ENCODE measurements at places on chromosomes 1 and 21.

DNA sequence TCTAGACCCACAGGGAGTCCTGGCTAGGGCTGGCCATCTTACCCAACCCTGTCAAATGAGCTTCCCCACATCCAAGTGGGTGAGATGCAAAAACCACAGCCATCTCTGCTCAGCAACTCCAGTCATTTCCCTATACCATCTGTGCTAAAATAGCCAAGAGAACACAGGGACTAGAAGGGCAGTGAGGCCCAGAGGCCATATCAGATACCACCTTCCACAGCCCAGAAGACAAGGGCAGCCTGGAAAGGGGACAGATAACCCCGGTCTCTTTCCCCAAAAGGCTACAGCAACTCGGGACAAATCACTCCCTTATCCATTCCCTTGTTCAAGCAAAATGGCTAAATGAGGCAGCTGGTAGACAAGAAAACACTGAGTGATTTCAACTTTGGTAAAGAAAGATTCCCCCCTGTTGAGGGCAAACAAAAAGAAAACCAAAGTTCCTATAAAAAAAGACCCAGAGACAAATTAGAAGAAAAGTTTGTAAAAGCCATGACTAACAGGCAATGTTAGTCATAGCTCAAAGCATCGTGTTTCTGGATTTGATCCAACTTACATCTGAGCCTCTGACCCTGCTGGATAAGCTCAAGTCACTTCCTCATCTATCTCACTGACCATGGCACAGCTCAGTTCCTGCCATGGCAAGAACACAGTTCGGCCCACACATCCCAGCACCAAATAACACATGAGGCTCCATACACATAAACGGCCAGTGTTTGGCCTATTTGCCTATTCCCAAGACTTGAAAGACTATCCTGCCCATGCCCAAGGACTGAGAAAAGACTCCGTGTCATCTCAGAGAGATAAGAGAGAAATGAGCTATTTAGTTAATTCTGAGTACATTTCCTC, 3.1 kb downstream of the LAMB3 start:
- no peak for DNase-seq

- no peak for DNase-seq
These were observed 415.8 kb downstream of the SETD4 start for GRCh38 chr21:35644523-35644922.

DNA sequence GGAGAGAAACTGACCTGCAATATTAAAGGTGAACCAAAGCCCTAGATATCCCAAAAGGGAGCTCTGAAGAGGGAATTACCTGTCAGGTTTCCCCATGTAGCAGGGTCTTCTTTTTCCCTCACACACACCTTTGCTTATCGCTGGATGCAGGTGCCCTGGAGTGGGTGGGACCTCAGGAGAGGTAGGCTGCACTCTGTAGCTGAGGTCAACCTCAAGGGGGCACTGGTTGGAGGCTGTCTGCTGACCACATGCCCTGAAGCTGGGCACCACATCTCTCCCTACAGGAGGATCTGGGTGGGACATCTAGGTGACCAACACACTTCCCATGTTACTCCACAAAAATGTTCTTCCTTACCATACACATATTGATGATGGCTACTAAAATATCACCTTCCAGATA, 298.7 kb upstream of the USP25 start:
- DNase-seq, result no peak

DNA sequence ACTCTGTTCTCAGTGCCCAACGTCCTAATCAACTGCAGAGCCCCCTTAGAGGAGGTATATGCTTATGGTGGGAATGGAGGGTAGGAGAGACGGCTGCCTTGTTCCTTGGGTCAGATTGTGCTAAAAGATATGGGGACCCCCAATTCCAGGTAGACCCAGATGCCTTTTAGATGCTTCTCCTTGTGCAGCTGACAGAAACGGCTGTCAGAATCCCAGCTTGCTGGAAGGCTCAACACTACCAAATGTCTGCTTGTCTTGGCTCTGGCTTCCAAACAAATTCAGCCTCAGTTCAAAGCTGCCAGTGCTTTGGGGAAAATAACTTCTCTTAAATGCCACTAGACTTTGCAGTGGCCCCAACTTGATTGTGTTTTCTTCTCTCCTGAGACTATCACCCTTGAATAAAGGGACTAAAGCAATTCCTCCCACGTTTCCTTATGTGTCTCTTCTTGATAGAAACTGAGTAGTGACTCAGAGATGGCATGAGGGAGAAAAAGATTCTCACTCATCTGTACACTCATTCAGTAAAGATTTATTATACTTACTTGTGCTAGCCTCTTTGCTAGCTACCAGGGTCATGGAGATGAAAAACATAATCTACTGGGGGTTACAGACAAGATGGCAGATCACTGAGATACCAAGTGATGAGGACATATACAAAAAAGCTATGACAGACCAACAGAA, 3.4 kb upstream of the RNF19B start:
- DNase-seq, result no peak

GRCh38 chr1:7085521-7085920, 300.3 kb downstream of the CAMTA1 start:
- DNase-seq, result no peak

- no peak for DNase-seq
These were observed 119.0 kb downstream of the LEPR start for GRCh38 chr1:65539266-65540131.

GRCh38 chr1:44405031-44405797, at the start of gene RNF220:
Gene RNF220 (plus strand): TSS chr1:44405255.
- no peak for DNase-seq

DNA sequence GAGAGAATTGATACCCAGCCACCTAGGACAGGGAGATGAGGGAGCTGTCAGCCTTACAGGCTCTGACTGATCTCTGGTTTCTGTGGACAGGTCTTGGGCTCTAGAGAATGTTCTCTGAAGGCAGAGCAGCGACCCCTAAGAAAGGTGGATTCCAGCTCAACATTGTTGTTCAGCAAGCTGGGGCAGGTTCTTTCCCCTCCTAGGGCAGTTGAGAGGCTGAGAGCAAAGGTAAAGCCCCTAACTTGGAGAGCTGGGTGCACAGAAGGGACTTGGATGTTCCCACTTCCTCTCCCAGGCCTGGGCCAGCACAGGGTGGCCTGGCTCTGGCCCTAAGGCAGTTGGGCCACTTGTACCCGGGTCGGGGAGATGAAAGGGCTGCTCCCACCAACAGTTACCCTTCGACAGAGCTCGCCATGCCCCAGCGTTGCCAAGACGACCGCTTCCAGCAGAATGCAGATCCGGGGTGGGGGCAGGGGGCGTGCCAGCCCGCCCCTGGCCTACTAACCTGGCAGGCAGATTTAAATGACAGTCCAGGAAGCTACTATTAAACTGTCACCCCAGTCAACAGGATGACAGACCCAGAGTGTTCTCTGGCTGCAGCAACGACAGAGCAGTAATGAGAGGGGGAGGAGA, 31.6 kb downstream of the LRP8 start:
- DNase-seq, result no peak

GRCh38 chr1:43773821-43774220, 66.5 kb downstream of the ST3GAL3 start:
- DNase-seq, result no peak

DNA sequence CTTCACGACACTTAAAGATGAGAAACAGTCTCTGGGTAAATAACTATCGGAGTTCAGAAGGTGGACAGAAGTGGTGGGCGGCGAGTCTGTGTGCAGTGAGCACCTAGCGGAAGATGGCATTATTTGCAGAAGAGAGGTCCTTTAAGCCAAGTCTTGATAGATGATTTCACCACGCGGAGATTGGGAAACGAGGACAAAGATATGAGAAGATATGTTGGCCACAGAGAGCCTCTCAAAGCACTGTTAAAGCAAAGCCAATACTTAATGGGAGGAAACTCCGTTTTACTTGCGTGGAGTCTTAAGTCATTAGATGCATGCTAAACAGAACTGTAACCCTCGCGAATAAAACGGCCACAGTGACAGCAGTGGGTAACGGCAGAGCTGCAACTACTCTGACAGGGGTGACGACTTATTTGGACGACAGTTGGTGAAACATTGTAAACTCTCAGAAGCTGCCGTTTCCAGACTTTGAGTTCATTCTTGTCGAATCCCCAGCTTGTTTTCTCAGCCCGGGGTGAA, 577 bp upstream of the CEP350 start:
- peak; percentile 31 for DNase-seq

DNA sequence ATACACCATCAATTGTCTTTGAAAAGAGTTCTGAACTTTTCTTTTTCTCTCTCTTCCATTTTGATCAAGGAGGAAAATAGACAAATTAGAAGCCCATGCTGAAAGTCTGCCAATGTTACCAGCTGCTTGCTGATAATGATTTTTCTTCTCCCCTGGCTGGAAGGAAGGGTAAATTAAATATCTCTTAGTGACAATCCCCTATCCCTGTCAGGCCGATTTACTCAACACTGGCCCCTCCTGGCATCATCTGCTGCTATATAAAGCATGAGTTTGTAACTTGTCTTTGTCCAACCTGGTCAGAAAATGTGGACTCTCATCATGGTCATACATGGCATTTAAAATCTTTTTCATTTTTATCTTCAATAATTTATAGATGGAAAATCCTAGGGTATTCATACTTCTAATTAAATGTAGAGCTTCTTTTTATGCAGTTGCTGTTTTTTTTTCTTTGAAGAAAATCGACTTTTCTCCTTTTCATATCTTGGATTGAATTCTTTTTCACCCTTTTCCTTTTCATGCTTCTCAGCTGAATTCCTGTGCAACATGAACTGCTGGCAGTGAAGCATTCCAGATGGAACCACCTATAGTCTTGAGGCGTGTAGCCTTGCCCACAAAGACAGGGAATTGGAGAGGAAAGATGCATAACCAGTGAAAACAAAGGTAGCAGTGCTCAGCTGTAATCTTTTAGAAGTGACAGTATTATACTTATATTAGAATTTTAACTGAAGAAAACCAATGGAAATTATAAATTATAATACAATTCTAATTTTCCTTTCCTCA, 214.7 kb upstream of the PTGFR start:
- no peak for DNase-seq

- DNase-seq, result no peak
These were observed 9.3 kb downstream of the SLC35E2B start for GRCh38 chr1:1683104-1683905.

GRCh38 chr1:2787163-2787911, 14.2 kb downstream of the TTC34 start:
- no peak for DNase-seq
